ENCODE measurements at places on chromosomes 12 and 14. TPM values are rescaled to one million over a fixed set of nuclear protein-coding genes. Genes with fewer than 3 reads are reported as not detected.

Gene PRKD1
- total RNA-seq: 14.9 TPM

DNA sequence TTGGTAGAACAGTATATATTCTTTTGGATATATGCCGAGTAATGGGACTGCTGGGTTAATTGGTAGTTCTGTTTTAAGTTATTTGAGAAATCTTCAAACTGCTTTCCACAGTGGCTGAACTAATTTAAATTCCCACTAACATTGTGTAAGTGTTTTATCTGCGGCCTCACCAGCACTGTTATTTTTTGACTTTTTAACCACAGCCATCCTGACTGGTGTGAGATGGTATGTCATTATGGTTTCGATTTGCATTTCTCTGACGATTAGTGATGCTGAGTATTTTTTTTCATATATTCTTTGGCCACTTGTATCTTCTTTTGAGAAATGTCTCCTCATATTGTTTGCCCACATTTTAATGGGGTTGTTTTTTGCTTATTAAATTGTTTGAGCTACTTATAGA lies 357.4 kb downstream of the C12orf50 start:
- H3K27me3 ChIP-seq: no peaks in the 10 kb centered on the region
- no peak for DNase-seq
- no peak overlapping the region for H3K4me3 ChIP-seq
- H3K36me3 ChIP-seq: no peaks in the 10 kb centered on the region
- no peaks in the 10 kb centered on the region for H3K4me1 ChIP-seq

DNA sequence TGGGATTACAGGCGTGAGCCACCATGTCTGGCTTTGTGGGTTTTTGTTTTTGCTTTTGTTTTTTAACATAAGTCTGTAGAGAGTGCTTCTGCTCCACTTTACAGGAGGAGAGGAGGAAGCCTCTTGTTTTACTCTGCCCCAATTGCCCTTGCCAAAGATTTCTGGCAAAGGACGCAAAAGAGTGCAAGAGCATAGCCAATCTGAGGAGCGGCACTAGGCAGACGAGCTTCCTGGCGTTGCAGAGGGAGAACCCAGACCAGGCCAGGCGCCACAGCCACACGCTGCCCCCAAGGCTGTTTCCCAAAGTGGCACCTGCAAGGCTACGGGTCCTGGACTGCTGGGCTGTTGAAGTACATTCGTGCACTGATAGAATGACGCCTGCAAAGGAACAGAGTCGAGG lies 96.2 kb downstream of the BBS10 start:
- H3K27ac ChIP-seq: no peak overlapping the region
- DNase-seq: no peak
- no peaks in the 10 kb centered on the region for H3K36me3 ChIP-seq
- no peaks in the 10 kb centered on the region for H3K4me1 ChIP-seq
- H3K27me3 ChIP-seq: no peaks in the 10 kb centered on the region

- no peak for DNase-seq
- no peaks in the 10 kb centered on the region for H3K36me3 ChIP-seq
- no peaks in the 10 kb centered on the region for H3K4me1 ChIP-seq
- H3K27ac ChIP-seq: no peak overlapping the region
- no peak overlapping the region for H3K4me3 ChIP-seq
These were observed 111.1 kb upstream of the KRR1 start for GRCh38 chr12:75622492-75622891.

- H3K27ac ChIP-seq: peak overlapping the region; percentile 99
- no peaks in the 10 kb centered on the region for H3K27me3 ChIP-seq
- H3K4me1 ChIP-seq: peaks cover 52% of the 10 kb centered on the region
- DNase-seq: peak; percentile 89
- H3K36me3 ChIP-seq: no peaks in the 10 kb centered on the region
These were observed 1.3 kb upstream of the TEDC1 start for GRCh38 chr14:105489542-105490266.

Gene GAS2L3
- total RNA-seq: 19.4 TPM

DNA sequence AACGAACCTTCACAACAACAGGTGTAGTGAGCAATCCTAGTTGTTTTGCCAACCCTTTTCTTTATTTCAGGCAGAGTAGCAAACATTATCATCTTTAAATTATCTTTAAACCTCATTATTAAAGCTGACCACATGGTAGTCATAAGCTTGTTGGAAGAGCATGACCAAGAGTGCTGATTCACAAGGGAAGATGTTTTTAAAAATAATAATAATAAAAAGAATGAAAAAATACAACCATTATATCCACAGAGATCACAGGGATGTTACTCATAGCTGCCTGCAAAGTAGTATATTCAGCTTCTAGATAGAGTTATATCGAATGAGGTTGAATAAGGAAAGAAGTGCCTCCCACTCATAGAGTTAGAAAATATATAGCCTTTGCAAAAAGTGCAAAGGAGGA lies 101.0 kb upstream of the FLRT2 start:
- no peaks in the 10 kb centered on the region for H3K27me3 ChIP-seq
- H3K4me1 ChIP-seq: no peaks in the 10 kb centered on the region
- no peaks in the 10 kb centered on the region for H3K36me3 ChIP-seq
- no peak overlapping the region for H3K4me3 ChIP-seq

Gene SETD1B
- 19.7 TPM for total RNA-seq

Gene GPX2
- not detected for total RNA-seq

GRCh38 chr12:56838621-56839488 lies 75.7 kb downstream of the HSD17B6 start:
- peaks cover 46% of the 10 kb centered on the region for H3K4me1 ChIP-seq
- H3K27ac ChIP-seq: peak overlapping the region; percentile 64
- DNase-seq: no peak
- no peak overlapping the region for H3K4me3 ChIP-seq

- no peaks in the 10 kb centered on the region for H3K4me1 ChIP-seq
- no peak for DNase-seq
- H3K27me3 ChIP-seq: no peaks in the 10 kb centered on the region
These were observed 21.0 kb downstream of the PTPN11 start for GRCh38 chr12:112439769-112440168.

- H3K4me1 ChIP-seq: peaks cover 29% of the 10 kb centered on the region
- H3K27me3 ChIP-seq: no peaks in the 10 kb centered on the region
- H3K36me3 ChIP-seq: peaks cover 34% of the 10 kb centered on the region
- peak overlapping the region; percentile 80 for H3K4me3 ChIP-seq
- DNase-seq: no peak
These were observed 814 bp downstream of the RAB2B start for GRCh38 chr14:21475767-21476522.

Gene CLEC14A
- 57.0 TPM for total RNA-seq

GRCh38 chr12:76156314-76156713 lies 71.8 kb upstream of the NAP1L1 start:
- no peak for DNase-seq
- no peak overlapping the region for H3K4me3 ChIP-seq
- H3K27me3 ChIP-seq: no peaks in the 10 kb centered on the region
- peak overlapping the region; percentile 15 for H3K27ac ChIP-seq
- no peaks in the 10 kb centered on the region for H3K4me1 ChIP-seq
- H3K36me3 ChIP-seq: no peaks in the 10 kb centered on the region

Gene GCN1
- 73.6 TPM for total RNA-seq

Gene DCAF5
- 54.5 TPM for total RNA-seq

- no peak overlapping the region for H3K27ac ChIP-seq
- no peaks in the 10 kb centered on the region for H3K4me1 ChIP-seq
- no peak for DNase-seq
- no peak overlapping the region for H3K4me3 ChIP-seq
- H3K27me3 ChIP-seq: peaks cover 46% of the 10 kb centered on the region
These were observed 7.6 kb upstream of the SMUG1 start for GRCh38 chr12:54196396-54196795.

DNA sequence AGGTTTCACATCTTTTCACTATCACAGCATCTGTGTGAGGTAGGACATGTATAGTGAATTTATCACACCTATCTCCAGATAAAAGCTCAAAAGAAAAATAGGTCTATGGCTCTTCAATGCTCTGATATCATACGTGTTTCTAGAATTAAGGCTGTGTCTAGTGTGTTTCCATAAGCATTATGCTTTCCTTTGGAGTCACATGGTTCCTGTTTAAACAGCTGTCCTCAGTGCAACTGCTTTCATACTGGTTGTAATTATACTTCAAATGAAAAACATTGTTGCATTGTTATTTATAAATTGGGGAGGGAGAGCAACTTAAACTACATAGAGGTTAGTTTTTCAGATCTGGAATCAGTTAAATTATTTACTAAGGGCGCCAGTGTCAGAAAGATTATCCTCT lies 151.6 kb downstream of the SYT1 start:
- no peak for DNase-seq
- H3K4me1 ChIP-seq: no peaks in the 10 kb centered on the region
- no peaks in the 10 kb centered on the region for H3K27me3 ChIP-seq
- no peak overlapping the region for H3K4me3 ChIP-seq

DNA sequence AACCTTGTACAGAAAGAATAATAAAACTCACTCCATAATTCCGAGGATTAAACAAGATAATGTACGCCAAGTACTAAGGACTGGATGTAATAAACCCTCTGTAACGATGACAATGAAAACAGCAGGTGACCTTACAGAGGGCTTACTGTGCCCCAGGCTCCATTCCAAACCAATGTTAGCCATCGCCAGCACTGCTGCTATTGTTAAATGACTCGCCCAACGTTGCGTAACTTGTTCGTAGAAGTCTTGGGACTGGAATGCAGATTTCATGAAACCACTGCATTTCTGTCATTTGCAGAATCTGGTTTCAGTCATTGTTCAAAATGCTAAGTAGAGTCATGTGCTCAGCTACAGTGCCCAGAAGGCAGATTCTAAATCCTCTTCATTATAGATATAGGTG lies 728 bp upstream of the STON2 start:
- DNase-seq: peak; percentile 58
- no peak overlapping the region for H3K4me3 ChIP-seq
- H3K27me3 ChIP-seq: peaks cover 4% of the 10 kb centered on the region

Gene PLA2G1B
- total RNA-seq: 42.2 TPM

DNA sequence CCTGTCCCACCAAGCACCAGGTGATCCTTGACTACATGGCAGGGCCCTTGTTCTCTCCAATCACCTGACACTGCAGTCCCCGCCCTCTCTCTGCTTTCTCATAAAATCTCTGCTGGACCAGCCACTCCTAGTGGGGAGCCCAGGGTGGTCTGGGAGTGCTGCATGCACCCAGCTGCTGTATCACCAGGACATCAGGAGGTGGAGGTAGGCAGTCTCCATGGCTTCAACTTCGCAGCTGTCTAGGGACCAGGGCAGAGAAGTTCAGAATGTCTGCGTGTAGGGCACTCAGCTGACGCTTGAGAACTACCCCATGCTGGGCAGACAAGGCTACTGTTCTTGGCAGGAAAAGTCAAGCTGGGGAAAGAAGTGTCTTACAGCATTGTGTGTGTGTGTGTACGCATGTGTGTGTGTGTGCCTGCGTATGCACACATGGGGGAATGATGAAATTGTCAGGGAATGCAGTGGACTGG lies 2.6 kb downstream of the WSCD2 start:
- no peaks in the 10 kb centered on the region for H3K36me3 ChIP-seq
- H3K27ac ChIP-seq: no peak overlapping the region
- DNase-seq: no peak
- H3K4me3 ChIP-seq: no peak overlapping the region

GRCh38 chr12:38350342-38351174 lies 34.0 kb downstream of the ALG10B start:
- H3K36me3 ChIP-seq: no peaks in the 10 kb centered on the region
- no peaks in the 10 kb centered on the region for H3K4me1 ChIP-seq
- no peak overlapping the region for H3K4me3 ChIP-seq
- no peak overlapping the region for H3K27ac ChIP-seq

DNA sequence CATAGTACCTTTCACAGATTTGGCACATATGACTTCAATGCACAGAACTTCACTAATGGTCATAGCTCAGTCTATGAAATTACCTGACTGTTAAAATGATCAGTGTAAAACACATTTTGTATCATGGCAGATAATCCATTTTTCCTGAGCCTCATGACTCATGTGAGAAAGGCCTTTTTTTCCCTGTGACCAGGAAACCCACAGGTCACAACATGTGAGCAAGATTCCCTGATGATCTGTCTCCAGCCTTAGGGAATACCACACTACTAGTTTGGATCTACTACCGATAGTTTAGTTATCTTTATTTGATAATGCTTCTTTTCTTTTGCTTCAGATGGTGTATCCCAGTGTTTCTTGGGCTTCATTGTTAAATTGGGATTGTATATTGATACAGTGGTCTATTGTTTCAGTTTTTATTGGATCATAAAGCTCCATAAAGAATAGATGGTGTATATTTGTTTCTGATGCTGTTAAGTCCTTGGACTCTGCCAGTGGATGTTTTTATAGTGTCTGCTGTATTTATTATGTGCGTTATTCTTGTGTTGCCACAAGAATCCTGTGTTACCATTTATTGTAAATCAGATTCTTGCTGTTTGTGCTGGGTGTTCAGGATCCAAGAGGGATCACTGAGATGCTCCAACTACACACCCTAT lies 248.7 kb upstream of the PELI2 start:
- H3K4me1 ChIP-seq: no peaks in the 10 kb centered on the region
- no peaks in the 10 kb centered on the region for H3K36me3 ChIP-seq
- no peak overlapping the region for H3K4me3 ChIP-seq
- no peak overlapping the region for H3K27ac ChIP-seq
- no peak for DNase-seq
- no peaks in the 10 kb centered on the region for H3K27me3 ChIP-seq

Gene MUCL1
- not detected for total RNA-seq
